ENCODE measurements at places on chromosomes 2 and 18. TPM values are rescaled to one million over a fixed set of nuclear protein-coding genes. Genes with fewer than 3 reads are reported as not detected.

GATA6 gene
- 0.21 TPM for total RNA-seq

PLB1 gene
- total RNA-seq: 0.39 TPM

SERPINB3 gene
- not detected for total RNA-seq

RAB27B gene
- not detected for total RNA-seq

TMEM17 gene
- total RNA-seq: 1.5 TPM

ANKRD29 gene
- total RNA-seq: 2.6 TPM

MTX2 gene
- 31.1 TPM for total RNA-seq

All from A673 (cell line).